Aorta (tissue), 5 donors: ENCODE measurements at places on chromosomes 6 and 20. TPM values are rescaled to one million over a fixed set of nuclear protein-coding genes. Genes with fewer than 3 reads are reported as not detected.
A peak's percentile ranks its signal among the peaks of the same experiment; 100 is the strongest.

GRCh38 chr20:12152996-12153395 is 235.3 kb downstream of the BTBD3 start:
- no peak for DNase-seq

The DBNDD2 gene
- total RNA-seq: 123 TPM

DNA sequence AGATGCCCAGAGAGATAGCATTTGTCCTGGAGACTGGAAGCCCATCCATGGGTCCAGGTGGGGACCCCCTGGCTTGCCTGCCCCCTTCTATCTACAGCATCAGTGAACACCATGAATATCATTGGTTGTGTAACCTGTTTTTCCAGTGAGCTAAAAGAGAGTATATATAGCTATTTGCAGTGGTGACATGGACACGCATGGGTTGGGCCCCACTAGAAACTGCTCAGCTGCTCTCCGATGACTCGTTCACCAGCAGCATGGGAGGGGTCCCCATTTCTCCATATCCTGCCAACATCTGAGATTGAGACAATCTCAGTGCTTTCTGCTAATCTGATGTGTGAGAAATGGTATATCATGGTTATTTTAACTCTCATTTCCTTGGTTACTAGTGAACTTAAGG is 4.0 kb upstream of the ZC3H12D start:
- DNase-seq: no peak

DNA sequence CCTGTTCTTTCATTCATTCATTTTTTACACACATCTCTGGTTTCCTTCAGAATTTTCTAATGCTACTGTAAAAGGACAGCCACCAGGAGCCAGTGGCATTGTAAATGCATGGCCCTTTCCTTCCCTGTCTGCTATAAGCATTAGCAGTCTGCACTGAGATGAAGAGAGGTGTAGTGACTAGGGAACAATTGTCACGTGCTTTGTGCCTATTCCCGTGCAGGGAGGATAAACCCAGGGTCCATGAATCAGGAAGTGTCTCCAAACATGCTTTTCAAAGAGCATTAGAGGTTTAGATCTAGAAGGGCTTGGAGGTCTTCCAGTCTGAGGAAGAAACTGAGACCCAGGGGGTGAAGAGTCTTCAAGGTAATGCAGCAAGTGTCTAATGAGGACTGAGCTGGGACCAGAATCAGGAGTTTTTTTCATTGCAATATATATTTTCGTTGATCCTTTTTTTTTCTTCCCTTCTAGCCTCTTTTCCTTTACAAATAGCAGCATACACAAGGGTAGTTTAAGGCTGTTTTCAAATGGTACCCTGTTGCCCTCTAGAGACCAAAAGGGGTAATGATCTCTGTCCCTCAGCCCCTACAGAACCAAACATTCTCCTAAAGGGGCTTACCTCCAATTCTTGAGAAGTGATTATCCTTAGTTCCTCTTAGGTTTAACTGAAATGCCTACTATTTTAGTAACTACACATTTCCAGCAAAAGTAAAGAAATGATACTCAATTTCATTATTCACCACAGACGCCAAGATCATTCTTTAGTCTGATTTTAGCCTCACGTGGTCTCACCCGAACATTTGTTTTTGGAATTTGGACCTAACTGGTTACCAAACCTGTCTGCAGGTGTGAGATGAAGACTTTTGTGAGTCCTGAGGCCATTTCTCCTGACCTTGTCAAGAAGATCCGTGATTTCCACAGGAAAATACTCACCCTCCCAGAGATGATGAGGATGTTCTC is 6.6 kb downstream of the TRIM15 start:
- DNase-seq: no peak

- no peak for DNase-seq
Observed at GRCh38 chr6:16129623-16130401, 926 bp downstream of the MYLIP start.

DNA sequence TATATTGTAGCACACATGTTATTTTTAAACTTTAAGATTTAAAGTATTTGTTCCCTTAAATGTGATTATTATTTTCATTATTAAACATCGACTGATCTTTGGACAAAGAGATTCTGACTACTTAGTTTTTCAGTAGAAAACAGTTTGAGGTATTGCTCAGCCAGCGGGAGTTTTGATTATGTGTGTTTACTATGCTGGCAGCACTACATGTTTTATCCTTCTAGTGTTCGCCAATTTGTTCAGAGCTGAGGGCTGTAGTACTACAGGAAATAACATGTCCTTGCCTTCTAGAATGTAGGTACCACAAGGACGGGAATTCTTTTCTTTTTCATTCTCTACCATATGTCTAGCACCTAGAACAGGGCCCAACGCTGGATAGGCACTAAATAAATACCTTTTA is 11.1 kb upstream of the LCA5 start:
- no peak for DNase-seq

- peak; percentile 79 for DNase-seq
Observed at GRCh38 chr6:121437851-121438651, 2.6 kb downstream of the GJA1 start.

The HLA-DMB gene
- 73.1 TPM for total RNA-seq

GRCh38 chr6:34206726-34207125 is 29.9 kb upstream of the HMGA1 start:
- DNase-seq: no peak

The VGLL2 gene
- not detected for total RNA-seq

DNA sequence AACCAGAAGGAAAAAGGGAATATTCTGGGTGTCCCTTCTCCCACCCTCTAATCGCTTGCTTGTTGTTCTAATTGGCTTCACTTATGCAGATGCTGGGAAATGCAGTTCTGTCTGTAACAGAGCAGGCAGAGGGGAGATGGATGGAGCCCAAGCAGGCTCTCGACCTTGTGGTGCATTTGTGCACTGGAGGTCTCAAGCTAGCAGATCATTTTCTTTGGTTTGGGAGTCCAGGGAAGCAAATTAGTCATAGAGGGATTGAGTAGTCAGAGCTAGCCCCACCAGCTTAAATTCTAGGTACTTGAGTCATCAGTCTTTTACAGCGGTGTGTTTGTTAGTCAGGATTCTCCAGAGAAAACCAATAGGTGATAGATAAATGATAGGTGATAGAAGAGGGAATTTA is 234.7 kb upstream of the ECI2 start:
- no peak for DNase-seq

DNA sequence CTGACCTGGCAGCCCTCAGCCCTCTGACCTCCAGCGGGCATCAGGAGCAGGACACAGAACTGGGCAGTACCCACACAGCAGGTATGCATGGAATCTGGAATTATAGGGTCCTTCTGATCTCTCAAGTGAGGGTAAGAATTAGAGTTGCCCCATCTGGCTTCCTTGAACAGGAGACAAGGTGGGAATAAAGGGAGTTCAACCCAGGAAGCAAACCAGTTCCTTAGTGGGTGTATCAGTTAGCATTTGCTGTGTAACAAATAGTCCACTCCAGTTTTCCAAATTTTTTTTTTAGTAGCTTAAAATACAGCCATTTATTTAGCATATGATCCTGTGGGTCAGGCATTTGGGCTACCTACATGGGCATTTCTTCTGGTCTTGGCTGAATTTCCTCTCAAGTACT is 15.7 kb downstream of the MAVS start:
- no peak for DNase-seq
